ENCODE measurements at places on chromosomes 5 and 9. TPM values are rescaled to one million over a fixed set of nuclear protein-coding genes. Genes with fewer than 3 reads are reported as not detected.

DNA sequence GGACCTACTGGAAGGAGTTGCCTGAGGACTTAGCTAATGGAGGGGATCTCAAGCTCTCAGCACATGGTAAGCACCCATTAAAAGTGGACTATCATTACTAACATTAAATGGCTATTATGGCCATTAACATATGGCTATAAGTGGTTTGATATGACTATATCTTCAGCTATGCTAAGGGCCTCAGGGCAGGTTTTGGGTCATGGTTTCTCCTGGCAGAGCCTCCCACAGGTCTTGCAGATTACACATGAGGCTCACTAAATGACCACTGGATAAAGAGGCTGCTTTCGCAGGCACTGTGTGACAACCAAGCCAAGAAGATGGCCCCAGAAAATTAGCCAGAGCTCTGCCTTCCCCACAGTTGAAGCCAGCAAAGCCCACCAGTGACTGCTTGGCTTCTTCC lies 15.4 kb downstream of the CCNJL start:
- no peak for DNase-seq
- peak overlapping the region; percentile 71 for H3K27ac ChIP-seq
- peaks cover 14% of the 10 kb centered on the region for H3K4me1 ChIP-seq

DNA sequence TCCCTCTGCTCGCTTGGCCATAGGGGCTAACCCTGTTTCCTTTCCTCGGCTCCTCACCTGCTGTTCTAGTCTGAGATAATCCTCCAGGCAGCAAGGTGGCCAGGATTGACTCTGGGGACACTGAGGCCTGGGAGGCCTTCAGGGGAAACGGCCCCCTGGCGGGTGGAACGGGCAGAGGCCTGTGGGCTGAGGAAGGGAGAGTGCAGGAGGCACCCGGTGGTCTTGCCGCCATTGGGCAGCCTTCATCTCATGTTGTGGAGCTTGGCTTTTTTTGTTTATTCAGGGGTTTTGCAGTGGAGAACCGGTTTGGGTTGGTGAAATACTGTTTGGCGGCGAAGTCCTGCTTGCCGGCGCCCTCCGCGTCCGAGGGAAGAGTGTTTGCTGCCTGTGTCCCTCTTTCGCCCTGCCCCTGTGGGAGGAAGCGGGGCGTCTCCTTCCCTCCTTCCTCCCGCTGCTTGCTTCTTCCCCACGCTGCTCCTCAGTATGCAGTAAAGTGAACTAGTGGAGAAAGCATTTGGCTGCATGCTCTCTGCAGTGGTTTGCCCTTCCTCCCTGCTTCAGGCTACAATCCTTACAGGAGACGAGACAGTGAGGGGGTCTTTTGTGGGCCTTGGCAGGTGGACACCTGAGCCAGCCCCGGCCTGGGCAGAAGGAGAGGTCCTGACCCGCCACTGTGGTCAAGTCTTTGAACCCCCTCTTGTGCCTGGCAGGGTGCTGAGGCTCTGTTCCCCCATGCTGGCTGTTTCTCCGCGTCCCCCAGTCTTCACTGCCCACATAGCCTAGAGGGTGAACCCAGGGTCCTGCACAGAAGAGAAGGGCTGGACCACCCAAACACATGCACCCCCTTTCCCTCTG lies 30.8 kb upstream of the PRDM12 start:
- DNase-seq: no peak
- no peaks in the 10 kb centered on the region for H3K4me1 ChIP-seq
- peaks cover 95% of the 10 kb centered on the region for H3K36me3 ChIP-seq
- H3K27ac ChIP-seq: no peak overlapping the region
- no peaks in the 10 kb centered on the region for H3K27me3 ChIP-seq
- no peak overlapping the region for H3K4me3 ChIP-seq

Gene GPR150
- 0.18 TPM for total RNA-seq

Gene NMUR2
- not detected for total RNA-seq
